ENCODE measurements at places on chromosomes 6 and 20.

DNA sequence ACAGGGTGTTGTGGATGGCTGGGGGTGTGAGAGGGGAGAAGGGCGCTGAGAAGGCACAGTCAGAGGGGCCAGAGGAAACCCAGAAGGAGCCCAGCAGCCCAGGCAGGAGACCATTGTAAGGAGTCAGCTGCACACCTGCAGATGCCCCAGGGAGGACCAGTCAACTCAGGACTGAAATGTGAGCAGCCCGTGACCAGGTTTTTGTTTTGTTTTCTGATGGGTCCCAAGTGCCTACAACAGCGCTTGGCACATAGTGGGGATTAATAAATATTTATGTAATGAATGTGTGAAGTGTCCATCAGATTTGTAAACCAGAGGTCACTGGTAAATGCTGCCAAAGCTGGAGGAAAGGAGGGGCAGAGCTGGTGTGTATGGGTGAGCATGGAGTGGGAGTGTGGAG is 30.2 kb downstream of the TRAM2 start:
- no peak for DNase-seq

DNA sequence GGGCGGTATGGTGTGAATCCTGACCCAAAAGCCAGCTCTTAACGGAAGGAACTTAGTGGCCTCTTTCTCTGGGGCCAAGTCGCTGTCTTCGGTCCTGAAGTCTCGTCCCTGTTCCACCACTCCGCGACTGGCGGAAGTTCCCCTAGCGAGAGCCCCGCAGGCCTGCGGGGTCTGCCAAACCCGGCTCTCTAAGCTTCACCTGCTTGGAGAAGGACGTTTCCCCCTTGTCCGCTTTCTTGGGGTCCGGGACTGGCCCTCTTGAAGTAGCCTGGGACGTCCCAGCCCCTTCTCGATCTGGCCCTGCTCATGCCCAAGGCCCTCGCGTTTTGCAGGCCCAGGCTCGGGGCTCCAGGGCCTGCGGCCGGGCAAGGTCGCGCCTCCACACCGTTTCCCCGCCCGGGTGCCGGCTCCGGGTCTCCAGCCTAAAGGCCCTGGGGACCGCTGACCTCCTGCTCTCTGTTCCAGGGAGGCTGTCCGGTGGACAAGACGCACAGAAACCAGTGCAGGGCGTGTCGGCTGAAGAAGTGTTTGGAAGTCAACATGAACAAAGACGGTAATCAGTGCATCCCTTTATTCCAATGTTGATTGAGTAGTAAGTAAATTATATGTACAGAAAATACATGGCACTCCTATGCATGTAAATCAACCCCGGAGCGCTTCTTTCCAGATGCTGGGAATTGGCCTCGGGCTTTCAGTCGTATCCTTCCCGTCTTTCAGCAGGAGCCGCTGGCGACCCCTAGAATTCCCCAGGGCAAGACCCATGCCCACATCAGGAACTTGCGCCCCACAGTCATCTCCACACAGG is 8.8 kb downstream of the NR2E1 start:
- no peak for DNase-seq

GRCh38 chr6:164570801-164571200 is 738.6 kb downstream of the C6orf118 start:
- DNase-seq: no peak

GRCh38 chr6:170086639-170087420 is 204.0 kb downstream of the DLL1 start:
- DNase-seq: no peak

Measured in midbrain (tissue), 1 donor.